Upper lobe of right lung (tissue), 1 donor: ENCODE measurements at places on chromosomes 13 and 19. TPM values are rescaled to one million over a fixed set of nuclear protein-coding genes. Genes with fewer than 3 reads are reported as not detected.
A peak's percentile ranks its signal among the peaks of the same experiment; 100 is the strongest.

Gene CAPS
- 12.5 TPM for total RNA-seq

Gene SLC25A41
- total RNA-seq = not detected

Gene ZNF564
- total RNA-seq = 13.7 TPM

Gene ZNF135
- 4.1 TPM for total RNA-seq

DNA sequence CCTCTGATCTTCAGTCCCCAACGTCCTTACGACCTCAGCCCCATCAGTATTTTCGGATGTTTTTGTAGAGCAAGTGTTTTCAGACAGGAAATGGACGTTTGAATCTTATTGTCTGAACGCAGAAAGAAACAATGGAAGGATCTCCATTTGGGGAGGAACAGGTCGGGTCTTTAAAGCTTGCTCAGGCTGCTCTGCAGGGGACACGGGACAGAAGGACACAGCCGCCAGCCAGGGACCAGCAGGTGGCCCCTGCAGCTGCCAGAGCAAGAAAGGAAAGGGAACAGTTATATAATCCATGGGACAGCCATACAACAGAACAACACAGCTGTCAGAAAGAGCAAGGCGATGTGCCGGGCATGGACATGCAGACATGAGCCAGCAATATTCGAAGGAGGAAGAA lies 18.5 kb upstream of the IGLON5 start:
- H3K27ac ChIP-seq = no peak overlapping the region
- no peak overlapping the region for H3K4me3 ChIP-seq
- no peaks in the 10 kb centered on the region for H3K4me1 ChIP-seq
- H3K27me3 ChIP-seq = peaks cover 15% of the 10 kb centered on the region
- no peak for DNase-seq

DNA sequence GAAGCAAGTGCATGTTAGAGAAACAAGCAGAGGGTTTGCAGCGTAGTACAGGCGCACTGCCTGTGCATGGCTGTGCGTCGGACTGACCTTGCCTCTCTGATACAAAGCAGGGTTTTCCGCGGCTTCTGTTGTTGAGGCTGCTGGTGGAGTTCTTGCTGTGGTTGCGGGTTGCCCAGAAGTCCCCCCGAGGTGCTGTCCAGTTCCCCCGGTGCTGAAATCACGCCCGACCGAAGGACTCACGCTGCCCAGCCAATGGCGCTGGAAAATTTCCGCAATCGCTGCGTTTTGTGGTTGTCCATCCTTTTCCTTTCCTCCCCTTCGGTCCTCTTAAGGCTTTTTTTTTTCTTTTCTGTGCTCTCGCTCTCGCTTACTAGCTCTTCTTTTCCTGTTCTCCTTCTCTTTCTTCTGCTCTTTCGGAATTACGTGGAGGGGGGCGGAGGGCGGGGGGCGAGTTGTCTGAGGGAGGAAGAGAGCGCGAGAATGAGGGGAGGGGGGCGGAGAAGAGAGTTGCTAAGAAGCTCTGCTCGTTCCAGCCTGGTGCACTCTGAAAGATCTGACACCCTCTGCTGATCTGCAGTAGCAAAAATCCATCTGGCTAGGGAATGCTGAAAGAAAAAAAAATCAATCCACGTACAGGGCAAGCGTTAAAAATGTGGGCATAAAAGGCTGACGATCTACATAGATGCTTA lies at the start of gene SLITRK1:
TSS of gene SLITRK1 (minus strand) at position 558 of the 689 bp plus-strand sequence. CDS start 967 bp downstream, outside the sequence.
- H3K4me1 ChIP-seq = no peaks in the 10 kb centered on the region
- H3K36me3 ChIP-seq = no peaks in the 10 kb centered on the region
- H3K27ac ChIP-seq = no peak within 1 kb of the TSS
- peaks cover 49% of the 10 kb centered on the region for H3K27me3 ChIP-seq
- no peak within 1 kb of the TSS for H3K4me3 ChIP-seq

DNA sequence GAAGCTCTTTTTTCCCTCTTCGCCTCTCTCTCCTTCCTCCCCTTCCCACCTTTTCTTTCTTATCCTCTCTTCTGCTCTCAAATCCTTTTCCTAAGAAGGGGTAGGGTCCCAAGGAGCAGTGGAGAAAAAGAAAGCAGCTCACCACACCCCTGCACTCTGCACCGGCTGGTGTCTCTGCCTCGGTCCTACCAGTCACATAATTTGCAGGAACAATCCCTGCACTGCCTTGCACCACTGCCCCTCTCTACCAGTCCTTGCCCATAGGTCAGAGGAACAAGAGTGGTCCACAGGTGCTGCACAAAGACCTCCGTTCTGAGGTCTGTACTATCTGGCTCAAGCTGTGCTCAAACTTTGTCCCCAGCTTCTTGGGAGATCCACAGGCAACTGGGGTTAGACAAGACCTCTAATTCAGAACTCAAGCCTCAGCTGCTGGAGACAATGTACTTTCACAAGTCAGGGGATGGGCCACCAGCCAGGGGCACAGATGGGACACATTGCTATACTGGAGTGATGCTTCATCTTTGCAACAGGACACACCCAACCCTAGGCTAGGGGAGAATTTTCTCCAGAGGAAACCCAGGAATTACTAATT lies 125.4 kb upstream of the ZNF507 start:
- no peaks in the 10 kb centered on the region for H3K36me3 ChIP-seq
- DNase-seq = peak; percentile 22
- H3K27me3 ChIP-seq = peaks cover 17% of the 10 kb centered on the region
- no peak overlapping the region for H3K27ac ChIP-seq
- no peak overlapping the region for H3K4me3 ChIP-seq

- peaks cover 4% of the 10 kb centered on the region for H3K36me3 ChIP-seq
- H3K27ac ChIP-seq = no peak overlapping the region
- H3K4me3 ChIP-seq = no peak overlapping the region
- no peak for DNase-seq
- no peaks in the 10 kb centered on the region for H3K4me1 ChIP-seq
Observed at GRCh38 chr13:72952529-72953141, 106.2 kb upstream of the KLF5 start.

DNA sequence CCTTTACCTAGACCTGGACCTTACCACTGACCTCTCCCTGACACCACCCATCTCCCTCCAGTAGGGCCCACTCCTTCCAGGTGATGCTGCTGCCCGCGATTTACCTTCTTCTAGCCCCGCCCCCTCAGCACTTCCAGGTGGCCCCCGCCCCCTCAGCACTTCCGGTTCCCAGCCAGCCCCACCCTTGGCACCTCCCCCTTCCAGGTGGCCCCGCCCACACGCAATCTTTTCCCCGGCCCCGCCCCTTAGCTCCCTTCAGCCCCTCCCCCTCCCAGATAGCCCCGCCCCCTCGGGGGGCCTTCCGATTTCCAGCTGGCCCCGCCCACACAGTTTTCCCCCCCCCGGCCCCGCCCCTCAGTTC lies 586 bp downstream of the LIG1 start:
- peaks cover 7% of the 10 kb centered on the region for H3K4me1 ChIP-seq
- peak overlapping the region; percentile 82 for H3K4me3 ChIP-seq
- H3K27ac ChIP-seq = peak overlapping the region; percentile 90
- H3K36me3 ChIP-seq = peaks cover 2% of the 10 kb centered on the region

- H3K27ac ChIP-seq = no peak overlapping the region
- no peak for DNase-seq
- no peaks in the 10 kb centered on the region for H3K4me1 ChIP-seq
- H3K27me3 ChIP-seq = no peaks in the 10 kb centered on the region
Observed at GRCh38 chr13:97011446-97012131, 17.3 kb upstream of the OXGR1 start.

DNA sequence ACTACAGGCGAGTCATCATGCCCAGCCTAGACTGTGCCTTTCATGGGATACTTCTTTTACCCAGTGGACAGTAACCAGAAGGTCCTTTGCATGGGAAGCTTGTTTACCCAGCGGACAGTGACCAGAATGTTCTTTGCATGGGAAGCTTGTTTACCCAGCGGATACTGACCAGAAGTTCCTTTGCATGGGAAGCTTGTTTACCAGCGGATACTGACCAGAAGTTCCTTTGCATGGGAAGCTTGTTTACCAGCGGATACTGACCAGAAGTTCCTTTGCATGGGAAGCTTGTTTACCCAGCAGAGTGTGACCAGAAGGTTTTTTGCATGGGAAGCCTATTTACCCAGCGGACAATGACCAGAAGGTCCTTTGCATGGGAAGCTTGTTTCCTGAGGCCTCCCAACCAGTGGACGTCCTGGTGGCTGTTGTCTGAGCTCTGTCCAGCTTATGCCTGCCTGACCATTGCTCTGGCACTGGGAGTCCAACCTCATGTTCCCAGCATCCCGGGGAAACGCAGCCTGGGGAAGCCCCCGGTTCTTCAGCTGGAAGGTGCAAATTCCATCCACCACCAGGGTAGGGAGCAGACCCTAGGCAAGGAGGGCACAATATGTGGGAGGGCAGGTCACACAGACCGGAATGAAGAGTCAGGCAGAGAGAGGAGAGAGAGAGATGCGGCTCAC lies 41.6 kb upstream of the PDCD5 start:
- no peaks in the 10 kb centered on the region for H3K27me3 ChIP-seq
- no peak overlapping the region for H3K27ac ChIP-seq
- DNase-seq = no peak
- H3K4me3 ChIP-seq = no peak overlapping the region

GRCh38 chr19:2303211-2303798 lies 4.6 kb downstream of the LINGO3 start:
- no peak for DNase-seq
- H3K4me1 ChIP-seq = peaks cover 8% of the 10 kb centered on the region
- no peak overlapping the region for H3K4me3 ChIP-seq
- H3K36me3 ChIP-seq = no peaks in the 10 kb centered on the region
- peaks cover 35% of the 10 kb centered on the region for H3K27me3 ChIP-seq

GRCh38 chr19:14383661-14384555 lies 2.7 kb downstream of the ADGRE5 start:
- H3K36me3 ChIP-seq = peaks cover 8% of the 10 kb centered on the region
- peaks cover 52% of the 10 kb centered on the region for H3K4me1 ChIP-seq
- peak overlapping the region; percentile 91 for H3K27ac ChIP-seq

- H3K4me3 ChIP-seq = no peak overlapping the region
- DNase-seq = no peak
- H3K36me3 ChIP-seq = no peaks in the 10 kb centered on the region
- H3K4me1 ChIP-seq = peaks cover 16% of the 10 kb centered on the region
- no peak overlapping the region for H3K27ac ChIP-seq
Observed at GRCh38 chr19:54428323-54429175, 13.3 kb downstream of the TTYH1 start.

DNA sequence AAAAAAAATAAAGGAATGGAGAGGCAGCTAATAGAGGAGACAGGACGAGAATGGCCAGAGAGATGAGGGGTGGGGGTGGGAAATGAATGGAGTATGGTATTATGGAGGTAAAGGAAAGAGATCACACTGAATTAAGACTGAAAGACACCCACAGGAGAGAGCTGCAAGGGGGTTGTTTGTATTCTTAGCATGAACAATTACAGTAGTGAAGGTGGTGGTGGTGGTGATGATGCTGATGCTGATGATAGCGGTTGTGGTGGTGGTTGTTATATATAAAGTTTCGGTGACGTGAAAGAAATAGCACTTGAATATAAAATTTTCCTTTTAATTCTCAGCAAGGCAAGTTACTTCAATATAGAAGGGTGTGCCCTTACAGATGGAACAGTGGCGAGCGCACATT lies 2.8 kb upstream of the ADGRE3 start:
- no peaks in the 10 kb centered on the region for H3K4me1 ChIP-seq
- no peak overlapping the region for H3K4me3 ChIP-seq
- H3K27me3 ChIP-seq = no peaks in the 10 kb centered on the region
- no peak for DNase-seq
- no peaks in the 10 kb centered on the region for H3K36me3 ChIP-seq
- H3K27ac ChIP-seq = no peak overlapping the region

DNA sequence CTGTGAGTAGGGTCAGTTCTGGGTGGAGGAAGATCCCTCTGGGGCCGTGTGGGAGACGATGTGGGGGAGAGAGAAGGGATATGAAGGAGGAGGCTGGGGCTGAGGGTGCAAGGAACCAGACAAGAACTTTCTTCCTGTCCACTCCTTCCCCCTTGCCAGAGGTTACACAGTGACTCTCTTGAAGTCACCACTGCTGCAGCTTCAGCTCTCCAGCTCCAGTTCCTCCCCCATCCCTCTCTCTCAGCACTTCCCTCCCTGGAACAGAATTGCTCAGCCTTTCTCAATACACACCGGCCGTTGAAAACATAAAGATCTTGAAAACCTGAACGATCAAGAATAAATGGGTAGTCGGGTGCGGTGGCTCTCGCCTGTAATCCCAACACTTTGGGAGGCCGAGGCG lies 5.1 kb downstream of the ZSWIM9 start:
- H3K27ac ChIP-seq = no peak overlapping the region
- H3K27me3 ChIP-seq = no peaks in the 10 kb centered on the region
- no peak overlapping the region for H3K4me3 ChIP-seq

DNA sequence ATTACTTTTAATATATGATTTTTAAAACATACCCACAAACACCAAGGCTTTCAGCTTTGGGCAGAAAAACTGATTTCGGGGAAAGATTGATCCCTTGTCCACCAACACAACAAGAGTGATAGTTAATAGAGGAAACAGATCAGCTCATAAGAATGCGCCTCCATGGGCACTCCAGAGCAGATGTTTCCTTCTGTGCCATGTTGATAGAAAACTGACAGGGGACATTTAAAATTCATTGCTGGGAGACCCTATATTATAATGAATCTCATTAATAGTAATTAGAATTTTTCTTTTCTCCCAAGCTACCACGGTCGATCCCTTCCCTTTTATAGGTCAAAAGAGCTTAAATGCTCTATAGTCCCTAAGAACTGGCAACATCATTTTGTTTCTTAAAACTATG lies 431.2 kb downstream of the IRS2 start:
- H3K4me1 ChIP-seq = no peaks in the 10 kb centered on the region
- no peak overlapping the region for H3K27ac ChIP-seq
- H3K36me3 ChIP-seq = no peaks in the 10 kb centered on the region
- no peaks in the 10 kb centered on the region for H3K27me3 ChIP-seq
- H3K4me3 ChIP-seq = no peak overlapping the region

GRCh38 chr19:23587546-23587945 lies 99.5 kb downstream of the ZNF675 start:
- H3K27ac ChIP-seq = no peak overlapping the region
- H3K36me3 ChIP-seq = no peaks in the 10 kb centered on the region
- DNase-seq = no peak
- no peaks in the 10 kb centered on the region for H3K4me1 ChIP-seq
- no peaks in the 10 kb centered on the region for H3K27me3 ChIP-seq
- H3K4me3 ChIP-seq = no peak overlapping the region

- H3K4me3 ChIP-seq = no peak overlapping the region
- H3K27me3 ChIP-seq = no peaks in the 10 kb centered on the region
- H3K36me3 ChIP-seq = peaks cover 52% of the 10 kb centered on the region
- peaks cover 4% of the 10 kb centered on the region for H3K4me1 ChIP-seq
- H3K27ac ChIP-seq = no peak overlapping the region
Observed at GRCh38 chr13:112567161-112567862, 20.6 kb downstream of the TUBGCP3 start.

DNA sequence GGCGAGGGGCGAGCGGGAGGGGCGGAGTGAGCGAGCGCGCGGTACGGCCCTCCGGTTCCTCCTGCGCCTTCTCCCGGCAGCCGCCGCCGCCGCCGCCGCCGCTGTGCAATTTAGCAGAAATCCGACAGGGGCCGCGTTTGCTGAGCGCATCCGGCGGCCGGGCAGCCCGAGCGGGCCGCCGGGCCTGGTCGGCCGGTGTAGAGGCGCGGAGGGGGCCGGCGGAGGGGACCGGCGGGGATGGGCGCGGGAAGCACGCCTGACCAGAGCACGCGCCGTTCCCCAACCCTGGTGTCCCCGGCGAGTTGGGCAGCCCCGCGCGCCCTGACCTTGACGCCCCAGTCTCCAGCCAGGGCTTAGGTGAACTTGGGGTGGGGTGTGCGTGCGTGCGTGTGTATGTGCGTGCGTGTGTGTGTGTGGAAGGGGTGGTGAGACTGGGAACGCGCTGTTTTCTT lies 144.5 kb upstream of the ZNF536 start:
- peak; percentile 78 for DNase-seq
- H3K27ac ChIP-seq = no peak overlapping the region
- peaks cover 28% of the 10 kb centered on the region for H3K4me1 ChIP-seq
- peaks cover 85% of the 10 kb centered on the region for H3K27me3 ChIP-seq
- no peaks in the 10 kb centered on the region for H3K36me3 ChIP-seq
